ENCODE measurements at places on chromosomes 16 and 17. TPM values are rescaled to one million over a fixed set of nuclear protein-coding genes. Genes with fewer than 3 reads are reported as not detected.
A peak's percentile ranks its signal among the peaks of the same experiment; 100 is the strongest.

DNA sequence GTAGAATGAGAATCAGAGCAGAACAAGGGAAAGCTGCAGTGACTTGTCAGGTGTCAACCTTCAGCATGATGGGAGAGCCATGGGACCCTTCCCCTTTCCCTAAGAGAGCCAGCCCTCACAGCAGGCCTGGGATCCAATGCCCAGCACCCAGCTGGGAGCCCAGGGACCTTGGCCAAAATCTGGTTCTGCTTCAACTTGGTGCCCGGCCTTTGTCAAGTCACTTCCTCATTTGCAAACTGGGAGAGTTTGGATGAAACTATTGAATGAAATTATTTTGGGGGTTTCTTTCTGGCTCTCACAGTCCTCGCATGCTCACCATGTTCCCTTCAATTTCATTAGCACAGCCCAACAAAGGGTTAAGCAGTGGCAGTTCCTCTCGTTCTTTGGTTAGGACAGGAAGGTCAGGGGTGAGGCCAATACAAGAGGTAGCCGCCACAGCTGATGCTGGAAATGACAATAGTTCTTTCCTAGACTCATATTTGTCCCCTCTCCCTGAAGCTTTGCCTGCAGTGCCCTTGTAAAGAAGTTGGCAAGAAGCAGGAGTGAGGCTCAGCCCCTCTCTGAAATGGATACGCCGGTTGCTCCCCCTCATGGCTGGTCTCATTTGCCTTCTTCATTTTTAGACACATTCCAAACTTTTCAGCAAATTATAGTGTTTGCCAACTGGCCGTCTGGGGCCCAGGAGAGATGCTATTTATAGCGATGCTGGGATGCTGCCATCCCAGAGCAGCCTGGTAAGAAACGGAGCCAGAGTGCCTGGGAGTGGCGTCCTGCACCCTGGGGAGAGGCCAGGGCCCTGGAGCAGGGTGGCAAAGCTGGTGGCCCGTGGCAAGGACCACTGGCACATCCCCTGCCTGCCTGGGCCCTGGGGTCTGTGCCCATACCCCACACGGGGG lies 34.5 kb upstream of the MEOX1 start:
- H3K4me1 ChIP-seq: peaks cover 13% of the 10 kb centered on the region
- H3K36me3 ChIP-seq: no peaks in the 10 kb centered on the region
- H3K27ac ChIP-seq: no peak overlapping the region
- H3K27me3 ChIP-seq: peaks cover 11% of the 10 kb centered on the region

- H3K4me3 ChIP-seq: no peak overlapping the region
- peak overlapping the region; percentile 1 for H3K27ac ChIP-seq
Measured at GRCh38 chr17:57562184-57562698, 182.9 kb downstream of the CCDC182 start.

GDPD1 gene
- 3.2 TPM for total RNA-seq

CRHR1 gene
- total RNA-seq: not detected

GRCh38 chr17:1709971-1710806 lies at the start of gene TLCD2:
TLCD2 (minus strand) TSS chr17:1710377; CDS start chr17:1710242, 135 bp downstream.
- H3K27ac ChIP-seq: no peak within 1 kb of the TSS
- peaks cover 14% of the 10 kb centered on the region for H3K4me1 ChIP-seq
- peaks cover 19% of the 10 kb centered on the region for H3K27me3 ChIP-seq
- H3K4me3 ChIP-seq: peak within 1 kb of the TSS; percentile 64
- no peak for DNase-seq
- H3K36me3 ChIP-seq: peaks cover 19% of the 10 kb centered on the region

DNA sequence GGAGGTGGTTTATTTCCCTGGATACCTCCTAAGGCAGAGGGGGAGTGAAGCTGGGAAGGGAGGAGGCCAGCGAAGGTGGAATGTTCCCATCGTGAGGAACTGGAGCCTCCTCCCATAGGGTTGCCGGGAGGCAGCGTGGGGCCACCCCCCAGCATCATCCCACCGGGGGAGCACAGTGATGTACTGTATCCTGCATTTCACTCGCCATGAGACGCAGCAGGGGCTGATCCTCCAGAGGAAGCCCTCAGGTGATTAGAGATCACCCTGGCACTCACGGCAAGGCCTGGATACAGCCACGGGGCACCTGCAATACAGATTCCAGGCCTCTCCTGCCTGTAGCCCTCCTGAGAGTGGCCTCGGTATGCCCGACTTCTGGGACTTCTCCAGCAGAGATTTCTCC lies 25.5 kb upstream of the BEAN1 start:
- H3K4me3 ChIP-seq: no peak overlapping the region
- no peaks in the 10 kb centered on the region for H3K36me3 ChIP-seq
- DNase-seq: no peak

Data from activated T-helper 1 cell treated with anti-CD3 and anti-CD28 coated beads, Interleukin-12 subunit alpha, Interleukin-12 subunit beta, Interleukin-2, Interleukin-4 antibody, amounts not matched to agents 30 ng/mL and 10 ng/mL and 1 ng/mL, durations not matched to agents 14 hours and 24 hours and 36 hours (primary cell).